ENCODE measurements at places on chromosomes 7 and 10. TPM values are rescaled to one million over a fixed set of nuclear protein-coding genes. Genes with fewer than 3 reads are reported as not detected.

HKDC1 gene
- total RNA-seq, result 0.80 TPM

ABCB1 gene
- total RNA-seq, result 58.7 TPM

TFEC gene
- 0.96 TPM for total RNA-seq

MEST gene
- 16.1 TPM for total RNA-seq

AHR gene
- 14.2 TPM for total RNA-seq

ADAM22 gene
- 7.8 TPM for total RNA-seq

NKX2-3 gene
- not detected for total RNA-seq

DNA sequence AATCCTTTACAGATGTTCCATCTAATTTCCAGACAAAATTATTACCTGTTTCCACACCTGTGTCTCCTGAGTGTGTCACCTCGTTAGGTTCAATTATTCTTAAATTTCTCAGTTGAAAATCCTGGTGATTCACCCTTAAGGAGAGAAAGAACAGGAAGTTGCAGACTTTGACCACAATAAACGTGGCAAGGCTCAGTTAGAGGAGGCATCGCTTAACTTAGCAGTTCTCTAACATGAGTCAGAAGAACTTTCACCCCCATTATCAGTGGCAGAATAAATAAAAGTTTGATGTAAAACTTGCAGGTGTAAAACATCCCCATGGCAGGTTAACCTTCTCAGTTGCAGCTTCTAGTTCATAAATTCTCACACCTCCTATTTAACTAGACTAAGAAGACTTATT lies 8.3 kb downstream of the XPNPEP1 start:
- peak; percentile 43 for DNase-seq

DNA sequence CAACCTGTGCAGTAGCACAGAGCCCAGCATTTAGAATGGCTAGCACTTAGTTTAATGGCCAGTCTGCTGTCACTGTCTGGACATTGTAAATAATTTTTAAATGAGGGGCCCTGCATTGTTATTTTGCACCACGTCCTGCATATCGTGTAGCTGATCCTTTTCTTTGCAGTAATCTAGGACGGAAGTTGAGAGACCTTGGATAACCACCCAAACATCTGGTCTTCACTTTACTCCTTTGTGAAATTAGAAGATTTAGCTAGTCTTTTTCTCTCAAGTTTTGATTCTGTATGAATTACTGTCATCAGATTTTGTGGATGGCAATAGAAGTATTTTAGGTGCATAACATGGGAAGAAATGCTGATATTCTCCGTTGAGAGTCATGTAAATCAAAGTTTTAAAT lies 1.9 kb downstream of the MIOS start:
- DNase-seq, result no peak

DNA sequence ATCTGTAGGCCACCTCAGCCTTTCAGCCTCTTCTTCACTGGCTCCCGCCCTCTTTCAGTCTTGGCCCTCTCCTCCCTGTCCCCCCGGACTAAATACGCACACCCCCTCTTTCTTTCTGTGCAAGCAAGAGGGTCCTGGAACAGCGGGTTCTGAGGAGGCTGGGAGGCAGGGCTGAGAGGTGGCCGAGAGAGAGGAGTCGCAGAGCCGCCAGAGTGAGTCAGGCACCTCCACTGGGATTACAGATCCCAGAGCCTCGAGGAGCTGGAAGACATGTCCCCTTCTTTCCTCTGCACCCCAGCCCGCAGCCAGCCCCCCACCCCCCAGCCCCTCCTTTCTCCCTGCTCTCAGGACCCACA lies 182 bp downstream of the CCDC136 start:
- DNase-seq, result no peak

GRCh38 chr10:89327803-89328441 lies at the start of gene IFIT3:
Gene IFIT3, plus strand, starts transcription at chr10:89327997. Its CDS starts 77 bp downstream, at chr10:89328074.
- no peak for DNase-seq

DNA sequence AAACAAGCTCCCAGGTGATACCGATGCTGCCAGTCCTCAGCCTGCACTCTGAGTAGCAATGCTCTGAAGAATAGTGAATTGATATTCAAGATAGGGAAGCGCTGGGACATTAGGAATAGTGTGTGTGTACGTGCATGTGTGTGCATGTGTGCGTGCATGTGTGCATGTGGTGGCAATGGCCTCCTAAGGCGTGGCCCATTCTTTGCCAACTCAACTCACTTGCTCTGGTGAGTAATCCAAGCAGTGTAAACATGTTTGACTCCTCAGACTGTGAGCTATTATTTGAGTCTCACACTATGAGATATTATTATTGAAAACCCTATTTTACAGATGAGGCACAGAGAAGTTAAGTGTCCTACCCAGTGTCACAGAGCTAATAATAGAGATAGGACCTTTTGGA lies 186.6 kb downstream of the RAB11FIP2 start:
- no peak for DNase-seq

- DNase-seq, result no peak
These were observed 396.0 kb downstream of the PHF14 start for GRCh38 chr7:11369696-11370095.

DNA sequence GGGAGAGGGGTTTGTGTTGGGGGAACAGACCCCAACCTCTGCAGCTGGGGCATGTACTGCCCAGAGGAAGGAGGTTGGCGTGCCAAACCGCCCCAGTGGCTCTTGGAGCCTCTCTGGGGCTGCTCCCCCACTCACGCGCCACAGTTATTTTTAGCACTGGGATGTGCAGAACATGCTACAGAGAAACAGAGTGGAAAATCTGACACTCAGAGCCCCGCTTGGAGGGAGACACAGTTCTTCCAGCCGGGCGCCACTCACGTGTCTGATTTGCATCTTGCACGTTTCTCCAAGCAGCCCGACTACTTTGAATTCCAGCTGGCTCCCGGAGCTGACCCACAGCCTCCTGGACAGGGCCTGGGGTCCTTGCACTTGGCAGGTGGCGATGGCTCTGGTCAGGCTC lies 182.0 kb downstream of the RPS24 start:
- DNase-seq, result no peak

DNA sequence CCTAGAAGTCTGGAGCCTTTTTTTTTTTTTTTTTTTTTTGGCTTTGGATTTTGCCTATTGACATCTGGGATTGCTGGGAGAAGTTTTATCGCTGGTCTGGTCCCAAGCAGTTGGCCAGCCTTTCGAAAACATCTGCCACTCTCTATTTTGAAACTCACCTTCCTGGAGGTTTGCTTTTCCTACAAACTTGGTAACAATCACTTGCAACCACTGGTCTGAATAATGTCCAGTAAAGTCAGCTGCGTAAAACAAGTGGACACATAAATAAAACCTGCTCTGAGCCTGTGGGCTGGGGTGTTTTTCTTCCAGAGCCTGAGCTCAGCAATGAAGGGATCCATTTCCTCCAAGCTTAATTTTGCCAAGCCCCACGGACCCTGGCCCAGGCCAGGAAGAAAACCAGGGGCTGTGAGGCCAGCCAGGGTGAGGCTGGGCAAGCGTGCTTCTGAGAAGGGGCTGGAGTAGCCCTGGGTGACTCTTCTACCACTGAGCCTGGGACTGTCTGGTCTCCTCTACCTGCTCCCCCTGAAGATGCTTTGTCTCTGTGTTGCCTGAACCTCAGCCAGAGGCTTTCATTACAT lies 202.2 kb downstream of the GFRA1 start:
- DNase-seq, result no peak

GRCh38 chr10:87847550-87847949 lies 15.8 kb downstream of the KLLN start:
- DNase-seq, result no peak

- no peak for DNase-seq
These were observed 28.5 kb upstream of the CAMK1D start for GRCh38 chr10:12320892-12321291.

- no peak for DNase-seq
These were observed 153.0 kb downstream of the WNT2 start for GRCh38 chr7:117169907-117170306.

Data from naive thymus-derived CD8-positive, alpha-beta T cell (primary cell).